ENCODE measurements at places on chromosomes 7 and 10.

- DNase-seq = no peak
Measured at GRCh38 chr10:125038637-125039036, 96.7 kb downstream of the ZRANB1 start.

- DNase-seq = no peak
Measured at GRCh38 chr10:22760025-22760424, 45.6 kb upstream of the PIP4K2A start.

- DNase-seq = no peak
Measured at GRCh38 chr10:20369863-20370736, 527.0 kb downstream of the NEBL start.

GRCh38 chr7:114150689-114151088, 231.9 kb upstream of the PPP1R3A start:
- no peak for DNase-seq

GRCh38 chr10:95314192-95314918, 23.6 kb upstream of the PDLIM1 start:
- no peak for DNase-seq

- no peak for DNase-seq
Measured at GRCh38 chr7:155724327-155725005, 80.0 kb downstream of the RBM33 start.

GRCh38 chr10:4315551-4315950, 510.5 kb upstream of the AKR1E2 start:
- no peak for DNase-seq

DNA sequence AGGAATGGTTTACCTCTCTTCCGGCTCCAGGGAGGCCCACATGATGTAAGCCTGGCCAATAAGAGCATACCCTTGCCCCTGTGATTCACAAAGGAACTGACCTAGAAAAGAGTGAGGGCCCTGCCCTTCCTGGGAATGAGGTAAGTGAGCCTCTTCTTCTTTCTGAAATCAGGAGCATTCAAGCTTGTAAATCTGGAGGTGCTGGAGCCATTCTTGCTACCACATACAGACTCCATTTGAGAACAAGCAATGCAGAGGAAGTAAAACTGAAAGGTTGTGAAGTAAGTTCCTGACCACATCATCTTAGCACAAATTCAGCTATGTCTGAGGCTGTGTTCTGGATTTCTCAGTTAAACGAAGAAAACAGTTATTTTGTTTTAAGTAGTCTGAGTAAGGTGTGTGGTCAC, 132.2 kb downstream of the CD36 start:
- no peak for DNase-seq

- DNase-seq = no peak
Measured at GRCh38 chr10:97687785-97688781, 1.0 kb upstream of the AVPI1 start.

- no peak for DNase-seq
Measured at GRCh38 chr7:13989126-13989948, at the start of gene ETV1. Gene ETV1, minus strand, starts transcription at chr7:13989666. Its CDS starts 614 bp downstream, at chr7:13989052.

- no peak for DNase-seq
Measured at GRCh38 chr10:49053053-49053997, 62.0 kb downstream of the VSTM4 start.

DNA sequence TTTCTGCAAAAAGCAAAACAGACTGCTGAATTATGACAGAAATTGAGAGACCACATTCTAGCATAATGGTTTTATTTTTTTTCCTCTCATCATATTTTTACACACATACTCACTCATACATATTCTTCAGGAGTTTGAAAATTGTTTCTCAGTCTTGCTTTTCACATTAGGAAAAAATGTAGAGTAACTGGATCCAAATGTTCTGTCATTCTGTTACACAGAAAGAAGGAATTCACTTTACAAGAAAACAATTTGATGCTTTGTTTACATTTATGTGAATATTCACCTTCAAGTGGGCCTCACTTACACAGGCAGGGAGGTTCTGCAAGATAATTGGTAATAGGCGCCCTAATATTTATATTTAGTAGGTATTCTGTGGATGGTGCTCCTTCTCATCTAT, 82.0 kb downstream of the ARL4A start:
- DNase-seq = no peak

- DNase-seq = no peak
Measured at GRCh38 chr10:130990486-130990885, 321.0 kb downstream of the TCERG1L start.

DNA sequence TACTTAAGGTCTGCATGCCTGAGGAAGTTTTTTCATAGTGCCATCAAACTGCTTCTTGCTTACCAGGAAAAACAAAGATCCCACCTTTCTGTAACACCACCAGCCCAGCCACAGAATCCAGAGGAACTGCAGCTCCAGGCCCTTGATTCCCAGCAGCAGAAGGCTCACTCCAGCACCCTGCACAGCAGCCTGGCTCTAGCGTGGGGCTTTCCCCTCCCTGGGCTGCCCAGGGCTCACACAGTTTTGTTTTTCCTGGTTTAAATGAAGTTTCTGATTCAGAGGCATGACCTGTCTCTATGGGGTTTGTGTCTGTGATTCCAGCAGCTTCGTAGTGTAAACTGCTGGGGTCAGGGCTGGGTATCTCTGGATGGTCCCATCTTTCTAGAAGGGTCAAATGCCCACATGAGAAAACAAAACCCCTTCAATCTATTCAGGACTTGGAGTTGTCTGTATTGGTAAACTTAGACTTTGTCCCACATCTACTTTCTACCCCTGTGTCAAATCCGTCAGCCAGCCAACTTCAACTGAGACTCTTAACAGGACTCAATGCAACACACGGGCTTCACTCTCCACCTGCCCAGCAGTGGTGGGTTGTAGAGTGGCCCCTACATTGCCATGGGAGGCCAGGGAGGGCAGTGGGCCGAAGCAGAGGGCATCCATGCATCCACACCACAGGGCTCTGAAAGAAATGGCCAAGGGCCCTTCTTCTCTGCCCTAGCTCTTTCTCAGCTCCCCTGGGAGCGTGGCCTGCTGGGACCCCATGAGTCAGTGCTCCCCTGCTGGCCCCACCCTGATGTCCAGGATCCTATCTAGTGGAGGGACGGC, 73.6 kb downstream of the ATXN7L1 start:
- DNase-seq = no peak

All from activated naive CD4-positive, alpha-beta T cell treated with anti-CD3 and anti-CD28 coated beads, Interleukin-2, amount 10 ng/mL, durations not matched to agents 7 days and 5 days (primary cell).